ENCODE measurements at places on chromosomes 16 and 17. TPM values are rescaled to one million over a fixed set of nuclear protein-coding genes. Genes with fewer than 3 reads are reported as not detected.

PRR14 gene
- total RNA-seq, result 24.1 TPM

TBX21 gene
- total RNA-seq, result 0.25 TPM

GAS7 gene
- 0.32 TPM for total RNA-seq

GLIS2 gene
- total RNA-seq, result 25.3 TPM

HSD11B2 gene
- 2.1 TPM for total RNA-seq

SPN gene
- not detected for total RNA-seq

MED1 gene
- 27.5 TPM for total RNA-seq

GPR179 gene
- 0.02 TPM for total RNA-seq

STAC2 gene
- 7.8 TPM for total RNA-seq

CD300E gene
- total RNA-seq, result not detected

HS3ST4 gene
- total RNA-seq, result not detected

Measured in A549 treated with AZD2906 at 1 μM for 4 hours (cell line).